ENCODE measurements at places on chromosomes 7 and 10.

GRCh38 chr7:97145068-97145467 lies 27.6 kb downstream of the SDHAF3 start:
- DNase-seq = peak; percentile 70

DNA sequence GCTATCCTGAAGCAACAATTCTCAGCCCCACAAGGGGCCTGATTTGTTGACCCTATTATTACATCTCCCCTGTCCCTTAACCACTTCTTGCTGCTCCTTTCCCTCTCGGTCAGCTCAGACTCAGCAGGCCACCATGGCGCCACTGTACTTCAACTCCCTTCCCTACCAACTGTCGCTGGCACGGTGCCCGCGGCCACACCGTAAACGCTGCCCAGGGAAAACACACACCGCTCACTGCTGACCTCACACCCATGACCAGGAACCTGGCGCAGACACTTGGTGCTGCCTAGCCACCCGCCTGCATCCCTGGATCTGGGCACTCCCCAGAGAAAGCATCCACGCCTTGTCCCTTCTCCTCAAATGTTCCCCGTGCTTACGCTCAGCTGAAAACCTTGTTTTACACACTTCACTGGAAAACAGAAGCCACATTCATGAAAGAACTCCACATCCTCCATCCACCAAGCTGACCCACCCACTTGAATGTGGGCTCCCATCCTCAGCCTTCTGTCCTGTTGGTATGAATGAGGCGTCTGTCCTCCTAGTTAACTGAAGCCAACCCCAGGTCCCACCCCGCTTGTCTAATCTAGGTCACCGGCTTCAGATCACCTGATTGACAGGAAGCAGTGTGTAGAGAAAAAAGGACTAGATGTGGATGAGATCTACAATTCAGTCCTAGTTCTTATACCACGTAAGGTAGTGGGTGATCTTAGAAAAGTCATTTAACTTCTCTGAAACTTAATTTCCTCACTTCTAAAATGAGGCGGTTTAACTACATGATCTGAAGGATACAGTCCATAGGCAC lies 28.5 kb upstream of the CRYGN start:
- no peak for DNase-seq

- DNase-seq = peak; percentile 30
Observed at GRCh38 chr10:689452-690371, at the start of gene DIP2C. Gene DIP2C (minus strand): TSS chr10:689668. CDS start chr10:689578, 90 bp downstream.

- DNase-seq = no peak
Observed at GRCh38 chr7:124062171-124062570, 29.3 kb upstream of the TMEM229A start.

DNA sequence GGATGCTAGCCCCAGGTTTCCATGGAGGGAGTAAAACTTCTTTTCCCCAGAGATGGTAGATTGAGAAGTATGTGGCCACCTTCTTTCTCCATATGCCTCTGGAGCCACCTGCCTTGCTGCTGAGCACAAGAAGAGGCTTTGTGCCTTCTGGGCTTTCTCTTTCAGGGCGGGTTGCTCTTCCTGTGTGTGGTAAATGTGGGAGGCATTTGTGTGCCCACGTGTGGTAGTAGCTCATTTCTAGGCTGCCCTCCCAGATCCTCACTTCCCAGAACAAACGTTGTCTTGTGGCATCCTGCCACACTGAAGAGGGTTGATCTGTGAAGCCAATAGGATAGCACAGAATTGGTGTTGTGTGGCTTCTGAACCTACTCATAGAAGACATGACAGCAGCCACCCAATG lies 342.0 kb upstream of the PODXL start:
- no peak for DNase-seq

DNA sequence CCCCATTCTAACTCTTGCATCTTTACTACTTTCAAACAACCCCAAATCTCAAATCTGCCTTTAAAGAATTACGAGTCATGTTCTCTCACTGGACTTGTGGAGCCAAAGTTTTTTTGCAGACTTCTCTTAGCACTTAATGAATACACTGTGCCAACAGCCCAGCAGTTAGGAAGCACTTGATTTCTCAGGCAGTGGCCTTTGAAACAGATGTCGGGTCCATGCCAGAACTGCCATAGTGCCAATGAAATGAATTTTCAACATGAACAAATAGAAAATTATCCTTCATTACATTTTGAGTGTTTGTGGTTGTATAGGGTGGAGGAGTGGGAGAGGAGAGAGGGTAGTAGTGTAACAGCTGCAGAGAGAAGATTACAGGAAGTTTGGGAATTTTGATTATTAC lies 5.9 kb downstream of the BORCS7 start:
- DNase-seq = no peak

DNA sequence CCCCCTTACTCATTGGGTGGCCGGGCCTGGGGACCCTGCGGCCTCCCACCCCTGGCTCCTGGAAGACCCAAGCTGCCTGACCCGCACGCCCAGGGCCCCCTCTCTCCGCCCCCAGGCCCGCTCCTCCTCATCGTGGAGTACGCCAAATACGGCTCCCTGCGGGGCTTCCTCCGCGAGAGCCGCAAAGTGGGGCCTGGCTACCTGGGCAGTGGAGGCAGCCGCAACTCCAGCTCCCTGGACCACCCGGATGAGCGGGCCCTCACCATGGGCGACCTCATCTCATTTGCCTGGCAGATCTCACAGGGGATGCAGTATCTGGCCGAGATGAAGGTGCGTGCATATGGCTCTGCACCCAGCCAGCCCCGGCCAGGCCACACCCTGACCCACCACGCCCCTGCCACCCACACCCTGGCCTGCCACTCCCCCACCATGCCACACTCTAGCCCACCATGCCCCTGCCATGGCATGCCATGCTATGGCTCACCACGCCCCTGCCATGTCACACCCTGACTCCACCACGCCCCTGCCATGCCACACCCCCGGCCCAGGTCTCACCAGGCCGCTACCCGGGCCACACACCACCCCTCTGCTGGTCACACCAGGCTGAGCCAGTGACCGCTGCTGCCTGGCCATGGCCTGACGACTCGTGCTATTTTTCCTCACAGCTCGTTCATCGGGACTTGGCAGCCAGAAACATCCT lies 18.7 kb upstream of the CSGALNACT2 start:
- DNase-seq = no peak

GRCh38 chr7:152338561-152338960 lies 97.2 kb downstream of the KMT2C start:
- DNase-seq = no peak

DNA sequence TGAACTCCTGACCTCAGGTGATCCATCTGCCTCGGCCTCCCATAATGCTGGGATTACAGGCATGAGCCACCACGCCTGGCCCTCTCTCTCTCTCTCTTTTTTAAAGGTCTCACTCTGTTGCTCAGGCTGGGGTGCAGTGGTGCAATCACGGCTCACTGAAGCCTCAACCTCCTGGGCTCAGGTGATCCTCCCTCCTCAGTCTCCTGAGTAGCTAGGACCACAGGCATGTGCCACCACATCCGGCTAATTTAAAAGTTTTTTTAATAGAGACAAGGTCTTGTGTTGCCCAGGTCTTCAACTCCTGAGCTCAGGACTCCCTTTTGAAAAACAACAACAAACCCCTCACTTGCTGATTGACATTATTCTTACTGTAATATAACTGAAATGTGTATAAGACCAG lies 11.6 kb downstream of the PALD1 start:
- DNase-seq = no peak

DNA sequence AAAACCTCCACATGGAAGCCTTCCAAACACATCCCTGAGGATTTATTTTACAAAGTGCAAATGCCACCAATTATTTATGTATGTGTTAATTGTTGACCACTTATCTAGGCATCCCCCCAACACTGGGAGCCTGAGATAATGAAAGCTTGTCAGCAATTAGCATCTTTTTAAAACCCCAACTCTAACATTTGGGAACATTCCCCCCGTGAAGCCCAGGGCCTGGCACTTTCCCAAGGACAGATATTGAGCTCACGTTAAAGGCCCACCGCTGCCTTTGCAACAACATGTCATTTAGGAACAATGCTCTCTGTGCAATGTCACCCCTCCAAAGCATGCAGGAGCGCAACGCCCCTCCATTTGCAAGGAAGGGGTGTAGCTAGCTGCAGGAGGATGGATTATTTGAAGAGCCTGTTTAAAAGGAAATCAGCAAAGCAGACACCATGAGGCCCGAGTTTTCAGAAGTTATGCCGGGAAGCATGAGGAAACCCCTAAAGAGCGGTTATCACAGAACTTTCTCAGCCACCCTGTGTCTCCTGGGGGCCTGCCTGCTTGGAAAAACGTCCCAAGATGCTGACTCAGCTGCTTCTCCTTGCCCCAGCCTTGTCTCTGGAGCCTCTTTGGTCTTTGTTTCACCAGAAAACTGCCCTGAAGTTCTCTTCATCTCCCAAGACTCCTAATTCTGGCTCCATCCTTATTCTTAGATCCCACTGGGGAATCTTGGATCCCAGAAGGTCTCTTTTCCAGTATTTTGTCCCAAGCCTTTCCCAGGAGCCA lies 444.1 kb downstream of the GRID1 start:
- DNase-seq = no peak

DNA sequence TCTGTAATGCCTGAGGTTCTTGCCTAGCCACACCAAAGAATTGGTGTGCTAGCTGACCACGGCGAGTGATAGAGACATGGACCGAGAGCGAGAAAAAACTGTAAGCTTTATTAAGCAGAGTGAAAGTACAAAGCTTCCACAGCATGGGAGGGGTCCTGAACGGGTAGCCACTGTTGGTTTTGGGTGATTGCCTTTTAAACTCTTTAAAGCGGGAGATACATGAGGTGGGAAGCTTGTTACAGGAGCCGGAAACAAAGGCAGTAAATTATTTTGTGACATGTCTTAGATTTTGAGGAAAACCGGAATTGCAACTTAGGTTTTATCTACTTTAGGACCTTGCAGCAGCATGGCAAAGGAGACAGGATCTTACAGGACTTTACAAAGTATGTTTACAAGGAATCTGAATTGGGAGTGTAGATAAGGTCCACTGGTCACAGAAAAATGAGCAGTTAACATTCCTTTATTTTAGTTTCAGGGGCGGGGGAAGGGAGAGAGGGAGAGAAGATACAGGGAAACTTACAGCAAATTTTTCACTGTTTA lies 252.7 kb upstream of the MBL2 start:
- peak; percentile 27 for DNase-seq

DNA sequence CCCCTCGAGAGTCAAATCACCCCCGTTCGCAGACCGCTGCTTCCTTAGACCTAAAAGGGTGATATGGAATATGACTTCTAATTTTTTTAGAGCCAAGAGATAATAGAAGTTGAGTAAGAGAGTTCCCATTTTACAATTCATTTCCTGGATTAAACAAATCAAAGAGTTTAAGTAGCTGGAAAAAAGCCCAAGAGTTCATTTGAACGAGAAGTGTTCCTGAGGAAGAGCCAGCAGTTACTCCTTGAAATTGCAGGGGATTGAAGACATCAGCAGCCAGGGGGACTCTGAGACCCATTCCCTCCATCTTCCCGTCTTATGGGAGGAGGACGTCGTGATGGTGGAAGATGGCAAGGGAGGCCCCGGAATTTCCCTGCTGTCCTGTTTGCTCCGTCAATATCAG lies 277.0 kb downstream of the WDR11 start:
- DNase-seq = no peak

GRCh38 chr10:17128261-17128660 lies 1.4 kb downstream of the CUBN start:
- DNase-seq = no peak

DNA sequence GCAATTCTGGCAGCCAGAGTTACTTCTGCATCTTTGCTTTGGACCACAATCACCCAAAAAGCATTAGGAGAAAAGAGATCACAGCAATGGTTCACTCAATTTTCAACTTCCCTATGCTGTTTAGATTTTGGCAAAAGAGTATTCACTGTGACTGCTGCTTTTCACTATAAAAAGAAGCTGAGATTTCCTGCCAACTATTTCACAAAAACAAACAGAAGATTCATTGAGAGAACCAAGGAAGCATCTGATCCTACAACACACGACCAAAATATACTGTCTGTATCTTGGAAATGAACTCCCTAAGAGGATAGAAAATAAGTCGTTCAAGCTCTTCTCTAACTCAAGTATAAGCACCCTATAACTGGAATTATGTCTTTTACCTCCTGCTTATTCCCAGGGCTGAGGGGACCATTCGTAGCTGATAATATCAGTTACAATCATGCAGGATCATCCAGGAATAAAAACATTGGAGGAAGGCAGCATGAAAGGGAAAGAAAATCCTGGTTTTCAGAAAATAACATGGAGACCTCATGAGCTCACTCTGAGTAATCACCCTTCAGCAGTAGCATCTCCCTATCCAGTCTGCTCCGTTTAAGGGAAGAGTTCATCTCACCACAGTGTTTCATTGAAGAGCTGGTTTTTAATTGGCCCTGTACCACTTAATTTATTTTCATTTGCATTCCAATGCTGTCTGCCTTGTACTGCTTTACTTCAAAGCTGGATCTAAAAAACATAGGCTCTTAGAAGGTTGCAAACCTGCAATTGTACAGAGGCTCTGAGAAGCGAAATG lies 256.2 kb downstream of the PAXIP1 start:
- no peak for DNase-seq

- DNase-seq = peak; percentile 61
Observed at GRCh38 chr10:3485057-3485686, 299.8 kb downstream of the KLF6 start.

DNA sequence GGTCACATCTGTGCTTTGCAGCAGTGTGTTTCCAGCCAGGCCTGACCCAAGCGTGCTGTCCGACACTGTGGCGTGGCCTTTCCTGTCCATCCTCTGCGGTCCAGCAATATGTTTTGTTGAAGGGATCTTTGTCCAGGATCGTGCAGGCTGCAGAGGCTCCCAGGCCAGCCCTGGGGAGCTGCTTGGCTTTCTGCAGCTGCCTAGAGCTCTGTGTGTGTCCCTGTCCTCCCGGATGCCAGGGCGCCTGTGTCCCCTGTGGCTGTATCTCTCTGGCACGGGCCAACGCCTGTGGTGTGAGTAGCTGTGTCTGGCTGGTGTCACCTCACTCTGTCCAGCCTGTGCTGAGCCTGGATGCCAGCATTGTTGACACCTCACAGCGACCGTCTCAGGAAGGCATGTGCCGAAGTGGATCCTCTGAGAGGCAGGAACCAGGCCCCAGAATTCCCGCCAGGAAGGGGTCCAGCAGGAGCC lies 94.5 kb downstream of the INPP5A start:
- no peak for DNase-seq

DNA sequence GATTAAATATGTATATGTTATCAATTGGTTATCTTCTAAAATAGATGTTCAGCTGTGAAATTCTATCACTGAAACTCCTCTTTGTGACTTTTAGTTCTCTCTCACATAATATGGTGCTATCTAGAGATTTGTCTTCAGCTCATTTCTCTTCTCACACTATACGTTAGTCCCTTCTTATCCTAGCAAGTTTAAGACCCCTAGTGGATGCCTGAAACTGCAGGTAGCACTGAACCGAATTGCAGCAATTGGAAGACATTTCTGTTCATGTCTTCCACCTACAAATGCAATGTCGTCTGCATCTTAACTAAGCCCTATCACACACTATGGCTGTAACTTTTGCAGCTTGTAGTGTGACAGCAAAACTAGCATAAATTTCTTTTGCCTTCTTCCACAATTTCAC lies 442.7 kb upstream of the POM121L12 start:
- peak; percentile 3 for DNase-seq

- DNase-seq = peak; percentile 30
Observed at GRCh38 chr10:15841696-15842095, 18.6 kb downstream of the MINDY3 start.

GRCh38 chr7:55569797-55570196 lies 2.5 kb downstream of the VOPP1 start:
- no peak for DNase-seq

GRCh38 chr10:73379064-73379748 lies 20.5 kb upstream of the CFAP70 start:
- no peak for DNase-seq

- DNase-seq = no peak
Observed at GRCh38 chr10:86815035-86815617, 58.7 kb downstream of the BMPR1A start.
